ENCODE measurements at places on chromosomes 2 and 18.
A peak's percentile ranks its signal among the peaks of the same experiment; 100 is the strongest.

GRCh38 chr2:44715671-44716081, 225.8 kb upstream of the SIX3 start:
- no peak for DNase-seq

GRCh38 chr2:124034265-124034664, 9.2 kb downstream of the CNTNAP5 start:
- no peak for DNase-seq

DNA sequence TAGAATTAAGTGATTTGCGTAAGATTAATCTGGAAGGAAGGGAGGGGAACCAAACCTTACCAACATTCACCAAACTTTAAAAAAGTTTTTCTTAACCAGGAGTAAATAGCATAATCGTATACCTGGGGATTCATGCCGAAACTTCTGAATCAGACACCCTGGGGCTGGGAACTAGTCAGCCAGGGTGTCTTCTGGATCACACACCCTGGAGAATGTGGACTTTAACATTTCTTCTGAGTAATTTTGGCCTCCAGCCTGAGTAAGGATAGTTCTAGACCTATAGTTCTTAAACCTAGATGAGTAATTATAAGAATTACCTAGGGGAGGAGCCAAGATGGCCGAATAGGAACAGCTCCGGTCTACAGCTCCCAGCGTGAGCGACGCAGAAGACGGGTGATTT, 44.1 kb upstream of the MEIS1 start:
- DNase-seq = no peak

GRCh38 chr2:227296671-227297405, 28.2 kb upstream of the MFF start:
- DNase-seq = no peak

DNA sequence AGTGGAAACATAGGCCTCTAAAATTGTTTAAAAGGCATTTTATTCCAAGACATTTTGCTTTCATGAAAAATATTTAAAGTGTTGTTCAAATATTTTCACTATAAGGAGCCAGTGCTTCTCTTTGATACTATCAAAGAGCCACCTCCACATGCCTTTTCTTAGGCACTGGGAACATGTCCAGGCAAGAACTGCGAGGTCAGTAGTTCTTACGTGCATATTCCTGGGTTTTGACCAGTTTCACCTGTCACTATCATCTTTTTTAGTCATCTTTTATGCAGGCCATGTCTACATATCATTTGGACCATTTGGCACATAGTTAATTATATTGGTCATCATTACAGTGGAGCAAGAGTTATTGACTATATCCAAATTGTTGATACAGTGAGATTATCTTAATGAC, 195.3 kb downstream of the CCDC85A start:
- no peak for DNase-seq

- DNase-seq = no peak
These were observed 98.2 kb downstream of the ZNF516 start for GRCh38 chr18:76396792-76397191.

- peak; percentile 34 for DNase-seq
These were observed 42.4 kb downstream of the SLC14A2 start for GRCh38 chr18:45657357-45658335.

GRCh38 chr18:62634458-62634857, 80.9 kb upstream of the PHLPP1 start:
- DNase-seq = no peak

DNA sequence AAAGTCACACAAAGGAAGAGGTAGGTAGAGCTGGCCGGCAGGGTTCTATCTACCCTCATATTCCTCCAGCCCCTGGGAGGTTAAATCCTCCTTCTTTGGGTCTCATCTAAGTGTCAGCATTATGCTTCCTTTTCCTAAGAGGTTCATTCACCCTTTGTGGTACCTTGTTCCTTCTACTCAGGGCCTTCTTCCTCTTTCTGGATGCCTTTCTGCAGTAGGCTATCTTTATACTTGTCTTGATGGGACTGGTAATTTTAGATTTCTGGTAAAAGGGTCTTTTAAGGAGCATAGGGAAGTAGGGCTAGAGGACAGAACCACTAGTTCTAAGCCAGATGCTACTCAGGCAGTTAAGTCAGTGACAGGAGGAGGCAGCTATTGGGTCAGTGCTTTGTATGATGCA, 13.7 kb upstream of the TNP1 start:
- DNase-seq = no peak

- no peak for DNase-seq
These were observed 284.6 kb upstream of the KLHL29 start for GRCh38 chr2:23100406-23100805.

DNA sequence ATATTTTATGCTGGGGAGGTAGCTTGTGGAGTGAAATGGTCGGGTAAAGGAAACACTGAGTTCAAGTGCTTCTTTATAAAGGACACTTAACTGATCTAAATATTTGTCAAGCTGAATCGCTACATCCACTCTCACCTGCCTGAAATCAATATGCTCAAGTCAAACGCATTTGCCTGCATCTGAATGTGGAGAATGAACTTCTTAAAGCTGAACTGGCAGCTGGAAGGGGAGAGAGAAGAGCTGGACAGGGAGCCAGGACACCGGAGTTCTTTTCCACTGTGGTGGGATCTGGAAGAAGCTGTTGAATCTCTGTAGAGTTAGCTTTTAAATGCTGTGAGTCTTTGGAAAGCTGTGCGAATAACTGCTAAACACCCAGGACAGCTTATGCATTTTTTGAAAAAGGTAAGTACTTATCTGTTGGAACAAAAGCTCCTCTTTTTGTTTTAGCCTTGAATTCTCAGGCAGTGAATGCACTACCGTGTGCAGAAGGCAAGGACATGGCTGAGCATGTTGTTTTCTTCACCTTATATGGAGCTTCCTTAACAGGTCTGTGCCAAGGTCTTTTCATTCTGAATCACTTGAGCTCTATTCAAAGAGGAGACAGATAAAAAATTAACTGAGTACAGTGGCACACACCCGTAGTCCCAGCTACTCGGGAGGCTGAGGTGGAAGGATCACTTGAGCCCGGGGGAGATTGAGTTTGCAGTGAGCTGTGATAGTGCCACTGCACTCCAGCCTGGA, 74.2 kb upstream of the KLF7 start:
- DNase-seq = no peak

DNA sequence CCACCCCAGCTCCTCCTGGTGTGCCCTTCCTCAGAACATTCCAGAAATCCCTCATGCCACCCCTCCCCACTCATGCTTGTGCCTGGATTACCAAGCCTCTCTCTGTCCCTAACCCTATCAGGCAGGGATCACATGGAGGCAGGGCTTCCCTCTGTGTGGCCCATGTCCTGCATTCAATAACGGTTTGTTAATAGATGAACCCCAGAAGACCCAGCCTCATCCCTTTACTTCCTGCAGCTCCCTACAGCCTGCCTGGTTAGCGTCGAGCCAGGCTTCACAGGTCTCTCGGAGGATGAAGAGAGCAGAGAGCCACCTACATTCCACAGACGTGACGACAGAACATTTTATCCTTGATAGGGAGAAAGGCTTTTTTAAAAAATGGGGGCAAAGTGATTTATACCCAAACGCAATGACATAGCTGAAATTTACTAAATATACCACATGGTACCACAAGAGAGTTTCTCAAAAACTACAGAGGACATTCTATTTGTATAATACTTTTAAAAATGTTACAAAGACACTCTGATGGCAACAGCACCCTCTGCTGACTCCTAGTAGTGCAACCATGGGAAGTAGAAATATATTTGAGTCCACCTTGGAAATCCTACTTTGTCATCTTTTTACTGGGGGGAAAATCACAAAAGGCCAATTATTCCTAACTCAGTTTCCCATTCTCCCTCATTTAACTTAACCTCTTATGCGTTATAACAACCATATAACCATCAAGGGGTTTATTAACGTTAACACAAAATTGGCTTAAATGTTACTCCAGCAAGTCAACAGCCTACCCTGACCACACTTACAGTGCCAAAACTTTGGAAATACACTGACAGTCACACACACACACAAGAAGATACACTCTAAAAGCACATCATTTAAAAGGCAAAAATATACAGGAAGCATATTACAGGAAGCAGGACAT, 30.7 kb downstream of the FBXO15 start:
- peak; percentile 45 for DNase-seq

DNA sequence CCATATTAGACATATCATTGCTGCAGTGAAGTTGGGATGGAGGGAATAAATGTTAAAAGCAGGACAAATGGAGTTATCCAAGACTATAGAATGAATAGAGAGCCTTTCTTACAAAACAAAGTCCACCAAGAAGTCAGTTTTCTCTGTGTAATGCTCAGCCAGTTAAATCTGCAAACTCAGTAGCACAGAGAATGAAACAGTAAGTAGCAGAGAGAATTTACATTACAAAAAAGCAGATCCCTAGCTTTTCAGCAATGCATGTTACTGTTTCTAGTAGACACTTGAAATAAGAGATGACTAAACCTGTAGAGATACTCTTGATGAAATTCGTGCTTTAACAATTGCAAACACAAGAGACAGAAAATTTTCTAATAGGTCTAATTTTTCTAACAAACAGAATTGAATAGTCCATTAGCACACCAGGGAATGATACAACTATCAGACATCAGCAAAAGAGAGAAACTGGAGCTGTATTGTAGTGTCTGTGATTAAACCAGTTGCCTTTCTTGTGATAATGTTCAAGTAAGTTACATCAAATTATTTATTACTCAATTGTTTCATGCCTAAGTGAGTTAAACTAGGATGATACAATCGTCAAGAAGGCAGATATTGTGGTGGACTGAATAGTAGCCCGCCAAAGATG, 322.2 kb upstream of the DDX18 start:
- DNase-seq = no peak

GRCh38 chr2:191786694-191787093, 60.2 kb downstream of the CAVIN2 start:
- DNase-seq = no peak

DNA sequence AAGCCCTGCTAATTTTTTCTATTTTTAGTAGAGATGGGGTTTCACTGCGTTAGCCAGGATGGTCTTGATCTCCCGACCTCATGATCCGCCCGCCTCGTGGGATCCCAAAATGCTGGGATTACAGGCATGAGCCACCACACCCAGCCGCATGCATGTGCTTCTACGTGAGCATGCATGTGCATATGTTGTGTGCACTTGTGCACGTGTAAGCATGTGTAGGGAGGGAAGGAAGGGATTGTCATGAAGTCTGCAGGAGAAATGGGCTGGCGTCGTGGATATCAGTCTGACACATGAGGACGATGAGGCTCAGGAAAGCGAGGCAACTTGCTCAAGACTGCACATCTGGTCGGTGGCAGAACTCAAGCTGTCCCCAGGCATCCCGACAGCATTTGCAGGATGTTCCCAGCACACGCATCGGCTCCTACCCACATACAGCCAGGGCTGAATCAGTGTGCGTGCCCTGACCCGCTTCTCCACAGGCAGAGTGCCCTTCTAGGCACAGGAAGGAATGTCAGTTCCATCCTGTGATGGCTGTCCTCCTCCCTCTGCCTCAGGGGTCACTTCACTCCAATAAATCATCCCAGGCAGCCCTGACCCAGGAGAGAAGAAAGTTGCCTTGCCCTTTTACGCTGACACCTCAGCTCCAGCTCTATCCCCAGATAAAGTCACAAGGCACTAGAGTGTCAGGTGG, 49.9 kb upstream of the SLC14A2 start:
- DNase-seq = no peak

DNA sequence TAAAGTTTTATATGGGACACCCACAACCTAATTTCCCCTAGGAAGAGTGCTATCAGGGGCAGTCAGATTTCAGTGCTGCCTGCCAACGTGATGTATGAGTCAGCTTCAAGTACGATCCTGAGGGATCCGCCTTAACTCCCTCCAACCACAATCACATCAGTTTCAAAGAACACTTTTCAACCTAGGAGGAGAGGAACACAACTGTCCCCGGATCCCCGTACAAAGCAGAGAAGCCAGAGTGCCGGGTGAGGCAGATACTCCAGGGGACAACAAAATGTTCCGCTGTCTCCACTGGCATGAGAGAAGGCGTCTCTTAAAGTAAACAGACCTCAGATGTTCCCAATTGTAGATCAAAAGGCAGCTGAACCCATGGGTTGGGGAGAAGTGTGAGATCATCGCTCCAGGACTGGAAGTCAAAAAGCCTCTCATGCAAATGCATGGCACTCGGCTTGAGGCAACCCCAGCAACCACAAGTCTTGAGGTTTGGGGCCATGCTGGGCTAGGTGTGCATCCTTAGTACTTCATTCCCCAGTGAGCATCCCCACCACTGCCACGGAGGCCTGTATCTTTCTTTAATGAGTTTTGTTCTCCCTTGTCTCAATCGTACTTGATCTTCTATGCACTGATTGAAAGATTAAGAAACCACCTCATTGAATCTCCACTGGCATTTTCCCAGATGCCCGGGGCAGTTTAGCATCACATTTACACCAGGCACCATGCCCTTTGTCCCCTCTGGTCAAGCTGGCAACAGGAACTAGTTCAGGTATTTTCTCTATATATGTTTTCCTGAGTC, 91.0 kb upstream of the CCBE1 start:
- no peak for DNase-seq

DNA sequence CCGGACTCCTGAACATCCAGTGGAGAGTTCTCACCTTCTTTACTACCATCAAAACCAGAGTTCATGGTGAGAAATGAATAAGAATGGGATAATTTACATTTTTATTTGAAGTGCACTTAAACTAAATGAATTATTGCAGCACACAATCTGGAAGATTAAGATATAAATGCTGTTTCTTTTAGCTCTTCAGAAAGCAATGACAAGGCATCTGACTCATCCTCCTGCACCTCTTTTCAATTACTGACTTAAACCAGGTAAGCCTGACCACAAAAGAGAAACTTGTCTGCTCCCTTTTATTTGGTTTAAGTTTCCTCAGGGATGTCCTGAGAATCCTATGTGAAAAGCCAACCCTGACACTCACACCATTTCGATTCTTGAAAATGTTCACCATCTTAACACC, 720 bp upstream of the DSC2 start:
- DNase-seq = no peak

DNA sequence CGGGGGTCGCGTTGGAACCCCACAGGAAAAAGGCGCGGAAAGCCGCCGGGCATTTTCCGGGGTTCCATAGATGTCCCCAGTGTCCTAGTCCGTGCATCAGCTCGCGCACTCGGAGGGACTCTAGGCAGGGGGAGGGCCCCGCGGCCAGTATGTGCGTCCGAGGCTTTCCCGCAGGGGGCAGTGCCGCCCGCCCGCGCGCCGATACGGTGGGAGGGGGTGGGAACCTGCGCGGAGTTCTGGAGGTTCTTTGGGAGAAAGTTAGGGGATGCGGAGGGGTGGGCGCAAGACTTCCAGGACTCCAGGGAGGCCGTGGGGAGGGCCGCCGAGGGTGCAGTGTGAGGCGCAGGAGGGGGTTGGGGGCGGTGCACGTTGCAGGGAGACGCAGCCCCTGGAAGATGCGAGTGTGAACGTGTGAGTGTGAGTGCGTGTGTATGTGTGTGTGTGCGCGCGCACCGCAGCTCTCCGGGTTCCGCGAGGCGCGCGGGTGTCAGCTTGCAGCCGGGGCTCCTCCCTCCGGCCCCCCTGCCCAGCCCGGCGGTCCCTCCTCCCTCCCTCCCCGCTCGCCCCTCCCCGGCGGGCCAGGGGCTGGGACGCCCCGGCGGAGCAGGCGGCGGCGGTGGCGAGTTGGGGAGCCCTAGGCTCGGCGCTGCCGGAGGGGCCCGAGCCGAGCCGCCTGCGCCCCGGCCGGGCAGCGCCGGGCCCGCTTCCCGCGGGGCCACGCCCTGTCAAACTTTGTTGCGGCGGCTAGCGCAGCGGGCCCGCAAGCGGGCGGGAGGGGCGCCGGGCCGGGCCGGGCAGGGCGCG, at the start of gene TCF7L1:
TCF7L1 (plus strand) TSS at position 559 of the 804 bp plus-strand sequence. CDS start 293 bp downstream, outside the sequence.
- DNase-seq = peak; percentile 45

All from erythroblast (primary cell).